ENCODE measurements at places on chromosomes 3 and 15.

GRCh38 chr3:87236093-87236492 lies 9.0 kb downstream of the CHMP2B start:
- DNase-seq: no peak

DNA sequence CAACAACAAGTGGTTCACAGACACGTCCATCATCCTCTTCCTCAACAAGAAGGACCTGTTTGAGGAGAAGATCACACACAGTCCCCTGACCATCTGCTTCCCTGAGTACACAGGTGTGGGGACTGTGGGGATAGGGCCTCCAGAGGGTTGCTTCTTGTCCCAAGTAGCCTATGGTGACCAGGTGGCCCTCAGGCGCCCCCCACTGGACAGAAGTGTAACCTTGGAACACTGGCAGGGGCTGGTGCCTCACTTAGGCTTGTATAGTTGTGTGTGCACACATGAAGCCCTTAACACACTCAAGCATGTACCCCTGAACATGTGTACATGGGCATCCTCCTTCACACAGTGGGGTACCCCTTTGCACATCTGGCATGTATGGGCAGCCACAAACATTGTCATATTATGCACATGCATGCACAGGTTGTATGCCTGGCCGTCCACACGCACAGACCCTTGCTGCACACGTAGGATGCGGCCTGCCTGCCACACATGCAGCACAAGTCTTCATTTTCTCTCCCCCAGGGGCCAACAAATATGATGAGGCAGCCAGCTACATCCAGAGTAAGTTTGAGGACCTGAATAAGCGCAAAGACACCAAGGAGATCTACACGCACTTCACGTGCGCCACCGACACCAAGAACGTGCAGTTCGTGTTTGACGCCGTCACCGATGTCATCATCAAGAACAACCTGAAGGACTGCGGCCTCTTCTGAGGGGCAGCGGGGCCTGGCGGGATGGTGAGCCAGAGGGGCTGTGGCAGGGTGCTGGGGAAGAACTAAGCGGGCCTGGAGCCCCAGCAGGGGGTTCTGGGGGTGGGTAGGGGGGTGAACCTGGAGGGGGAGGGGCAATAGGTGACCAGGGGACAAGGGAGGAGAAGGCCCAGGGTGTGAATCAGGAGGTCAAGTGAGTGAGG lies 11.7 kb upstream of the SEMA3B start:
- DNase-seq: no peak

GRCh38 chr3:127822041-127822681 lies at the start of gene MGLL:
Gene MGLL, minus strand, starts transcription at chr3:127822515. Its CDS starts 197 bp downstream, at chr3:127822318.
- DNase-seq: peak; percentile 58

DNA sequence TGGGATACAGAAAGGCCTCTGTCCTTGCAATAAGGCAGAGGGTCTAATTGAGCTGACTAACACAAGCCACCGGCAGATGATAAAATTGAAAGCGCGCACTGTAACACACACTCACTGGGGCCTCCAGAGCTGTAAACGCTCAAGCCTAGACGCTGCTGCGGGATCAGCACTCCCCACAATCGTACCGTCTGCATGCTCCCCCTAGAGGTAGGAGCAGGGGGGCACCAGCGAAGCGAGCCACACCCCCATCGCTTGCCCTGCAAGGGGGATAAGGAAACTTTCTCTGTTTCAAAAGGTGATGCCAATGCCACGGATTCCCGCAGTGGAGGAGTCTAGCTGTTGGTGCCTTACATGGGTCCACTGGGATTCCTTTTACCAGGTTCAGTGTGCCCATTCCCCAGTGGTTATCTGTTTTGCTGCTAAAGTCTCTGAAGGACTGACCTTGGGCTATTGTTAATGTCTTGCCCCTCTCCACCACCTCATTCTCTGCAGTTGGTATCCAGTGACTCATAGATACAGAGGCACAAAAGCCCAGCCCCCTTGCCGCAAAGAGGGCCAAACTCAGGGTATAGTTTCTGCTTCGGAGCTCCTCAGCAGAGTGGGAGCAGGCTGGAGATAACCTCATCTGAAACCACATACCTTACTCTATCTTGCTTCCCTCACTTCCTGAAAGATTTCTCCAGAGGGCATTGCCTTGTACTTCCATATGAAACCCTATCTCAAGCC lies 139.3 kb upstream of the KBTBD8 start:
- no peak for DNase-seq

DNA sequence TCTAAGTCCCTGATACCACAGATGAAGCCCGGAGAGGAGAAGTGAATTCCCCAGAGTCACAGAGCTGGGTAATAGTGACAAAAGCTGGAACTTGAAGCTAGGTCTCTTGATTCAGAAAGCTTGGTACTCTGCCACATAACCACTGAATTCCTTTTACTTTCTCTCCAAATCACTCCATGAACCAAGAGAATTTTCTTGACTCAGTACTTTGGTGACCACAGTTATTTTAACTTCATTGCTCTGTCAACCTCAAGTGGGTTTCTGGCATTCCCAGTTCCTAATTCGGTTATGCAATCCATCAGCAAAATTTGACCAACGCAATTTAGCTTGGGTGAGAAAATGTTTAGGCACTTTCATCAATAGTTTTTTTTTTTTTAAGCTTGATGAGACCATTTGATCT lies 61.0 kb upstream of the PPARG start:
- DNase-seq: no peak

- DNase-seq: no peak
These were observed 2.3 kb downstream of the MELTF start for GRCh38 chr3:197027151-197027895.

DNA sequence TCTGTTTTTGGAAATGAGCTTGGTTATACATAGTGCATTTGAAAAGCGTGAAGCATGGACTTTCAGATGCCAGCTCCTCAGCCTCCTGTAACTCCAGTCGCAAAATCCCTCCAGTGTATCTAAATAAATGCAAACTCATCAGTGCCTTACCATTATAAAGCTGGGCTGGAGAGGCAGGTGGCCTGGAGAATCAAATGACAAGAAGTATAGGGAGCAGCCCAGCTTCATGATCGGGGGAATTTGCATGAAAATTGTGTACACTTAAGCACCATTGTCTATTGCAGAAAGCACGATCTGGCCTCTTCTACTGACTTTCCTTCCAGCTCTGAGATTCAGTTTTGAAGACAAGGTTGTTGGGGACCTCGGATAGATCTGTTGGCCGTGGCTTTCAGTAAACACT lies 71.7 kb downstream of the IGF1R start:
- DNase-seq: no peak

DNA sequence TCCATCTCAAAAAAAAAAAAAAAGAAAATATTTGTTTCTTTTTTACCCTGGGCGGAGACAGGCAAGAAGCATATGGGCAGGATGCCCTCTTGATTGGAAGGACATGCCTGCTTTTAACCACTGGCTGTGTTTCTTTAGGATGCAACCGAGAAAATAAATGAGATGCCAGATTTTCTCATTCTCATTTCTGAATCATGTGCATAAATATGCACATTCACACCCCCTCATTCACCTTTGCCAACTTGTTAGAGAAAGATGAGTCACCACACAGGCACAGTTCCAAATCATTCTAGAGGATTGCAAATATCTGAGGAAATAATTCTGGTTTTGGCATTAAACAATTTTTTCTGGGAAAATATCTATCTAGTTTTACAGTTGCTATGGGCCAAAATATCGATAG lies 3.3 kb downstream of the LIPH start:
- no peak for DNase-seq

GRCh38 chr3:132654190-132654589 lies 5.4 kb downstream of the ACAD11 start:
- DNase-seq: no peak

DNA sequence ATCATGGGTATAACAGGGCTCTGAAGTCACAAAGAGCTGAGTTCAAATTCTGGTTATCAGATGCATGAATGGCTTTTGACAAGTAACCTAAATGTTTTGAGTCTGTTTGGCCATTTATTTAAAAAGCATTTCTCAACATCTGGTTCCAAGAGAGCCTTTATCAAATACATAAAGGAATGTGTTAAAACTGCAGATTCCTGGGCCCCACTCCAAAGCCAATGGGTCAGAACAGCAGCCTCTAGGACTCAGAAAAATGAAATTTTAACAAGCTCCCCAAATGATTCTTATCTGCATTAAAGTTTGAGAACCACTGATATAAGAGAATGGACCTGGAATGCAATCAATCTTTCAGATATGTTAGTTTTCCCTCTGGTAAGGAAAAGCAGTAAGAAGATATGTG lies 3.4 kb downstream of the B4GALT4 start:
- DNase-seq: no peak

GRCh38 chr15:56837273-56837672 lies 81.2 kb upstream of the TCF12 start:
- DNase-seq: no peak

DNA sequence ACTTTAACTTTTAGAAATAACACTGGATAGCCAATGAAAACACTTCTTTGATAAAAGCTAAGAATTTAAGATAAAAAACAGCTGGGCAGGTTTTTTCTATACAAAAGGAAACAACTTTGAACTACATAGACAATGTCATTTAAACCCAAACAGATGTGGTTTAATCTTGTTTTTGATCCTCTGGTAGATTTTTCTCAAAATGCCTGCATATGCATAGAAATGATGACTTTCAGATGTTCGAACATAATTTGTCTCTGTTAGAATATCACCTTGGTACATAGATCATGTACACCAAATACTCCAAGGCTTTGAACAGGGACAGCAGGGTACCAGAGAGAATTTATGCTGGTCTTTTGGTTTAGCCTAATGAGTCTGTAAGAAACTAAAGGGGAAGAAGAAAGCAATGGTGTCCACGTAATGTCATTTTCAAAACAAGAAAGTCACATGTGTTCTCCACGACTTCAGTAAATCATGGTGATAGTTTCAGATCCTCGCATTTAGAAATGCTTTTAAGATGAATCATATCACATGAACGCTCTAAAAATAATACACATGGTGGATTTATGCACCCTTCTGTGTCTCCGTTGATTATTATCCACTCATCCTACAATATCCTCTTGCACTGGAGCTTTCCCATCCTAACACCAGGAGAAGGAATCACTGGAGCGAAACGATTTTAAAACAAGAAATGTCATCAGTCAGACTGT lies 160.1 kb upstream of the PDZRN3 start:
- no peak for DNase-seq

DNA sequence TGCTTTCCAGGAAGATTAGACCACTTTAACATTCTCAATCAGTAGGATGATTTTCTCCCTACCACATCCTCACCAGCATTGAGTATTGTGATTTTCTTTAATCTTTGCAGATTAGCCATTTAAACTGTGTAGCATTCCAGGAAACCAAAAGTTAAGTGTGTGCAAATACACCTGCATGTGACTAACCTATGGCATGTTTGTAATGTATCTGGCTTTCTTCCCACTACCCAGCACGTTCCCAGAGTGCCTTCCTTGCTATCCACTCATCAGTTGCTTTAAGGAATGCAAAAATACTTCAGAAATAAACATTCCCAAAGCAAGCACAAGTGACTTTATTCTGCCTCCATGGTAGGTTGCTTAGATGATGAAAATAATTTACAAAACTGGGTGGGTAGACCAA lies 74.2 kb downstream of the ATG7 start:
- no peak for DNase-seq

DNA sequence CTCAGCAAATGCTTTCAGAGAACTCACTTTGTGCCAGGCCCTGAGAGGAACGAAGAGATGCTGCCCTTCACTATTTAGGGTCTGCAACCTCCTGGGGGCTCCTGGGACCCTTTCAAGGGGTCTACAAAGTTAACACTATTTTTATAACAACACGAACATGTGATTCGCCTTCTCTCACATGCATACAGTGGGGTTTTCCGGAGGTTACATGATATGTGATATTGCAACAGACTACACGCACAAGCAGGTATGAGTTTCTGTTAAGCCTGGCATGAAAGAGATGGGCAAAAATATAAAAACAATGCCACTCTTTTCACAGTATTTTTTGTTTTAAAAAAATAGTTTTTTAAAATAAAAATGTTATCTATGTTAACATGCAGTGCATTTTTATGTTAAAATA lies 10.3 kb downstream of the STARD5 start:
- no peak for DNase-seq

DNA sequence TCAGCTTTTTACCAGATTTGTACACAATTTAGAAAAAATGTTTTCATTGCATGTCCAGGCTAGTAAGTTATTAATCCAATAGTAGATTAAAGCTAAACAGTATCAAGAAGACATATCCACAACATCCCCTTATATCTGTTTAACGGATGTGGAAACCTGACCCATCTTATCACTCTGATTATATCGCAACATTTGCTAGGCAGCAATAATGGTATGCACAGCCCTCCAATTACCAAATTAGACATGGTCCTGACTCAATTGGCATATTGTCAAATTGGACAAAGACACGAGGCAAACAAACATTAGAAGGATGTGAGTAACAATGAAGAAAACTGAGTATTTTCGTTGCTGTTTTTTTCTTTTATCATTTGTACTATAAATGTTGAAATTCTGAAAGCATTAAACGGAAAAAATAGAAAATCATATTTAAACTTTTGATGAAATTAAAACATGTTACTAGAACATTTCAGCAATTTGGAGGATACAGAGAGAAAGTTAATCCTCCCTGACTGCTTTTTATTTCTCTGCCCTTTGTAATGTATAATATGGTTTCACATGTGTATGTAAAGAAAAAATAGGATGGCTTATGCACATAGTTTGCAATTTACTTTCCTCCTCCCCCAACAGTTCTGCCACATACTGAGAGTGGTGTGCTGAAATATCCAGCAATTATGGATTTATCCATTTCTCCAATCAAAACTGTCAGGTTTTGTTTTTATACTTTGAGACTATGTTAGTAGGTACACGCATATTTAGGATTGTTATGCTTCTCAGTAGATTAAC lies 633.7 kb downstream of the ZIC1 start:
- no peak for DNase-seq

- DNase-seq: no peak
These were observed 192.8 kb upstream of the RORA start for GRCh38 chr15:61421938-61422337.

Measured in NCI-H2171 treated with DMSO at 0.1 percent for 48 hours (cell line).